ENCODE measurements at places on chromosomes 6 and 20. TPM values are rescaled to one million over a fixed set of nuclear protein-coding genes. Genes with fewer than 3 reads are reported as not detected.

The IDH3B gene
- 126 TPM for total RNA-seq

GRCh38 chr6:34358389-34358905 is 34.0 kb downstream of the NUDT3 start:
- DNase-seq, result no peak
- H3K36me3 ChIP-seq, result no peaks in the 10 kb centered on the region
- no peak overlapping the region for H3K27ac ChIP-seq
- H3K4me1 ChIP-seq, result peaks cover 8% of the 10 kb centered on the region

DNA sequence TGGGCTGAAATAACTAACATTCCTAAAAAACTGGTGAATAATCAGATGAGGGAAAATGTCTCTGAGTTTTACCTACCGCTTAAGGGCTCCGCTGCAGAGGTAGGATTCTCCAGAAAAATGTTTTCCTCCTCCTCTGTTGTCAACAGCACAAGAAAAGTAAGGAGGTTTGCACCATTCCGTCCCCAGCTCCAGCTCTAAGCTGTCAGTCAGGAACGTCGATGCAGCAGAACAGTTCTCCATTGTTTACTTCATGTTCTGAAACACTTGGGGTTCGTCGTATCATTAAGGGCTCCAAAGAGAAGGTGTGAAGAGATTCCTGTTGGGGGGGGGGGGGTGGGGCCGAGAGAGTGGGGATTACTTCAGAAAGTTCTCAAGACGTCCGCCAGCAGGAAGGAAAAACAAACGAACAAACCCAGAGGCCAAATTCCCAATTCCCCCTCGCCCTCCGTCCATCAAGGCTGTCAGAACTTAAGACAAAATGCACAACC is 734 bp downstream of the MMS22L start:
- no peaks in the 10 kb centered on the region for H3K27me3 ChIP-seq
- no peak overlapping the region for H3K27ac ChIP-seq

- H3K36me3 ChIP-seq, result no peaks in the 10 kb centered on the region
- H3K4me3 ChIP-seq, result no peak overlapping the region
- no peaks in the 10 kb centered on the region for H3K4me1 ChIP-seq
- H3K27ac ChIP-seq, result no peak overlapping the region
- H3K27me3 ChIP-seq, result no peaks in the 10 kb centered on the region
- DNase-seq, result no peak
Measured at GRCh38 chr6:157445277-157446009, 64.5 kb downstream of the ZDHHC14 start.

DNA sequence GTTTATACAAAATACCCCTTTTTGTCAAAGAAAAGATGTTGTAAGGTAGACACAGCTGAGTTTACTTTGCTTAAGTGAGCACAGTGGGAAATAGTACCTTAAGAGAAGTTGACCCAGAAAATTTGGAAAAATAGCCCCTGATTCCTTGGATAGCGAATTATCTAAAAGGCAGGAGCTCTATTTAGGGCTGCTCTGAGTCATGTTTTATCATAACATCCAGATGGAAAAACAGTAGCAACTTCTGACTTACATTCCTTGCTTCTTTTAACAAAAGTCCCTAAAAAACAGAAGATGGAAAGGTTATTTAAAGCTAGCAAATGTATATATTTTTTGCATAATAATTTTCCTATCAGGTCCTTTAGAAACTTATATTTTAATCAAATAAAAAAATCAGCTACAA is 59.0 kb downstream of the THEMIS start:
- H3K27me3 ChIP-seq, result no peaks in the 10 kb centered on the region
- no peaks in the 10 kb centered on the region for H3K4me1 ChIP-seq
- H3K4me3 ChIP-seq, result no peak overlapping the region
- no peak for DNase-seq

DNA sequence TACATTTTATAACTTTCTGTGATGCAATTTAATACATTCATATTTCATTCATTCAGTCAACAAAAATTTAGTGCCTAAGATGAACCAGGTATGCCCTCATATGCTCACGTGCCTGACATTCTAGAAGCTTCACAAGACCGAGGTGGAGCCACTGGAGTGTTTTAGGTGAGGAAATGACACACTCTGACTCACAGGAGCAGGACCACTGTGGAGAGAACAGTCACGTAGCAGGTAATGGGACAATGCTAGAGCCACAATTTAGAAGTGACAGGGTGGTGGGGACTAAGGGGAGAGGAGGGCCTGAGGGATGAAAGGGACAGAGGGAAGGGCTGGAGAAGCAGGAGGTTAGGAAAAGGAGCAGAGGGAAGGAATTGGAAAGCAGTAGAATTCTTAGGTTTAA is 17.6 kb upstream of the HLA-A start:
- H3K27ac ChIP-seq, result no peak overlapping the region
- no peaks in the 10 kb centered on the region for H3K36me3 ChIP-seq
- H3K27me3 ChIP-seq, result no peaks in the 10 kb centered on the region

DNA sequence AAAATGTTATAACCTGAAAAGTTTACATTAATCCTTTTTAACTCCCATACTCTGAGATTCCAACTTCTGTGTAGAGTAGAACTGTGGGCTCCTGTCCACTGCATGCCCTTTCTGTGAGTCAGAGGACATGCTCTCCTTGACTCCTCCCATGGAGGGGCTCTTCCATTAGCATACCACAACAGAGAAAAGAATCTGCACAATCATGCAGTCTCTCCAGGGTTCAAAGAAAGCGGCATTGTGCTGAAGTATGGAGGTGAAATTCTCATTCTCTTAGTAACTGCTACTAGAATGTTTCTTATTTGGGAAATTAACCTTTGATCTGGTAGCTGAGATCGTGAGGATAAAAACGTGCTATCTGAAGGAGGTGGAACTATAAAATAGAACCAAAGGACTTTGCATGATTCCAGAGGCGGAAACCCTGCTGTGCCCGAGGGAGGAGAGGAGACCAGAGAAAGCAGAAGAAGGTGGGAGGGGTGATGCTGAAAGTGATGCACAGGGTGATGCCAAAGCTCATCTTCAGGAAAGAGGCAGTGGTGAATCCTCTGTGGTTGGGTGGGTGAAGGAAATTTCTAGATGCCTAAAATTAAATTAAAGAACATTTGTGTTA is 202.2 kb upstream of the PCSK2 start:
- H3K4me3 ChIP-seq, result no peak overlapping the region
- H3K36me3 ChIP-seq, result no peaks in the 10 kb centered on the region
- H3K4me1 ChIP-seq, result no peaks in the 10 kb centered on the region

DNA sequence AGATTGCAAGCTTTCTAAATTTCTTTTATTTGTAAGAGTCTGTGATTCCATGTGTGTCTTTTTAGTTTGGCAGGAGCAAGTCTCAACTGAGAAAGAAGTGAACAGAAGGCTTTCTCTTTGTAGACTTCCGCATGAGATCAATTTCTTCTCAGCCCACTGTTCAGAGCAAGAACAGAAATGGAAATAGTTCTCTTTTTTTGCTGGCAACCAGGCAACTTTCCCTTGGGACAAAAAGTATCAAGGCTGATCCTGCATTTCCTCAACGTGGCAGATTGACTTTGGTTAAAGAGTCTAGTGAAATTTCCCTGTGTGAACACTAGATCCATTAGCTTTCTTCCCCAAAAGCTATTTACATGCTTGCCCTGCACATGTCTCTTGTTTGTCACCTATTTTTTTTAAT is 46.8 kb upstream of the JAG1 start:
- H3K27me3 ChIP-seq, result no peaks in the 10 kb centered on the region
- H3K4me3 ChIP-seq, result no peak overlapping the region
- DNase-seq, result no peak
- H3K4me1 ChIP-seq, result no peaks in the 10 kb centered on the region
- no peak overlapping the region for H3K27ac ChIP-seq
- H3K36me3 ChIP-seq, result no peaks in the 10 kb centered on the region

- no peaks in the 10 kb centered on the region for H3K36me3 ChIP-seq
- DNase-seq, result no peak
- no peaks in the 10 kb centered on the region for H3K4me1 ChIP-seq
- H3K27me3 ChIP-seq, result no peaks in the 10 kb centered on the region
- no peak overlapping the region for H3K27ac ChIP-seq
- no peak overlapping the region for H3K4me3 ChIP-seq
Measured at GRCh38 chr6:167998215-167998614, 744 bp downstream of the KIF25 start.

DNA sequence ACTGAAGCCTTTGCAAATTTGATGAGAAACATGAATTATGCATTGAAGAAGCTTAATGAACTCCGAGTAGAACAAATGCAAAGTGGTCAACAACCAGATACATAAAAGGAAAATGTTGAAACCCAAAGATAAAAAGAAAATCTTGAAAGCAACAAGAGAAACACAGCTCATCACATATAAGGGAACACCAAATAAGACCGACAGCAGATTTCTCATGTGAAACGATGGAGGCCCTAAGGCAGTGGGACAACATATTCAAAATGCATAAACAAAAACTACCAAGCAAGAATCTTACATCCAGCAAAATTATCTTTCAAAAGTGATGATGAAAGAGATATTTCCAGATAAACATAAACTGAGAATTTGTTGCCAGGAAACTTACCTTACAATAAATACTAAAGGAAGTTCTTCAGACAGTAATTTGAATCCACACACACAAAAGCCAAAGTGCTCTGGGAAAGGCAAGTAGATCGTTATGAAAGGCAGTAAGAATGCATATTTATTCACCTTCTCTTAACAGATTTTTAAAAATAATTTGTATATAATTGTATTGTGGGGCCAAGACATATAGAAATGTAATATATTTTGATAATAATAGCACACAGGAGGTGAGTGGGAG is 22.5 kb downstream of the SLC52A3 start:
- H3K4me3 ChIP-seq, result no peak overlapping the region
- no peaks in the 10 kb centered on the region for H3K36me3 ChIP-seq
- no peaks in the 10 kb centered on the region for H3K27me3 ChIP-seq

DNA sequence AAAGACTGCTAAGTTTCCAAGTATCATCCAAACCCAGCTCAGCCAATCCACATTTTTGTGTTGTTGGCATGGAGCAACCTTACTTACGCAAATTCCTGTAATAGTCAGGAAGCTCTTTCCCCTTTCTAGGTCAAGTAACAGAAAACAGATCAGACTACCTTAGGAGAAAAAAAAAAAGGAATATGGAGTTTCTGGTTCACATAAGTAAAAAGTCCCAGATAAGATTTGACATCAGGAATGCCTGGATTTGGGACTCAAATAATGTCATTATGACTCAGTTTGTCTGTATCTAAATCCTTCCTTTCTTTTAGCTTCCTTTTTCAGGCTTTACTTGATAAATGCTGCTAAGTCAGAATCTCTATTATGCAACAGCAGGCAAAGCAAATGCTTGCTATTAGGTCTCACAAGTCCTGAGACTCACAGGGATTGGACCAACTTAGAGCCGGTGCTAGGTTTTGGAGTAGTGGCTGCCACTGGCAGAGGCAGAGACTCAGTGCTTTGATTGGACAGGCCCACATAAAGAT is 44.5 kb downstream of the NCOA7 start:
- H3K4me1 ChIP-seq, result no peaks in the 10 kb centered on the region
- H3K36me3 ChIP-seq, result no peaks in the 10 kb centered on the region
- H3K27me3 ChIP-seq, result no peaks in the 10 kb centered on the region
- H3K4me3 ChIP-seq, result no peak overlapping the region

The UBE2C gene
- total RNA-seq, result not detected

The BPIFA1 gene
- not detected for total RNA-seq

GRCh38 chr20:63937596-63937995 is 18.6 kb downstream of the UCKL1 start:
- H3K36me3 ChIP-seq, result peaks cover 3% of the 10 kb centered on the region
- H3K4me3 ChIP-seq, result no peak overlapping the region
- H3K27ac ChIP-seq, result no peak overlapping the region

DNA sequence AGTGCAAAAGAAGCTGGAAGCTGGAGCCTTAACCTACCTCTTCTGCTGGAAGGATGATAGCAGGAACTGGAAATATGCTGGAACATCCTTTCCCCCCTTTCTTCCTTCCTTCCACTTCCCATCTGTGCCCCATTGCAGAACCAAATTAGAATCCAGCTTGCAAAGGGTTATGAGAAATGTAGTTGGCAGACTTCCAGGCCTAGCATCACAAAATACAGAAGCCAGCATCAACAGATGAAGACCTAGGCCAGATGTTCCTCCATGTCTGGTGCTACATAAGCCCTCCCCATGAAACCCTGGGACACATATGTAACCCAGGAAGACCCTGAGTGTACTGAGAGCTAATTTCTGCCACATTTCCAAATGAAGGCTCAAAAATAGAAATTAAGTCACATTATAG is 40.0 kb upstream of the TFAP2B start:
- H3K36me3 ChIP-seq, result no peaks in the 10 kb centered on the region
- H3K27me3 ChIP-seq, result no peaks in the 10 kb centered on the region
- no peak overlapping the region for H3K27ac ChIP-seq
- no peak overlapping the region for H3K4me3 ChIP-seq

- no peaks in the 10 kb centered on the region for H3K27me3 ChIP-seq
- DNase-seq, result no peak
- no peak overlapping the region for H3K27ac ChIP-seq
- H3K4me3 ChIP-seq, result no peak overlapping the region
Measured at GRCh38 chr6:149563203-149563927, 2.8 kb upstream of the GINM1 start.

GRCh38 chr6:33895296-33895695 is 91.5 kb upstream of the MLN start:
- no peak overlapping the region for H3K4me3 ChIP-seq
- no peaks in the 10 kb centered on the region for H3K4me1 ChIP-seq
- H3K27ac ChIP-seq, result no peak overlapping the region
- no peaks in the 10 kb centered on the region for H3K27me3 ChIP-seq

DNA sequence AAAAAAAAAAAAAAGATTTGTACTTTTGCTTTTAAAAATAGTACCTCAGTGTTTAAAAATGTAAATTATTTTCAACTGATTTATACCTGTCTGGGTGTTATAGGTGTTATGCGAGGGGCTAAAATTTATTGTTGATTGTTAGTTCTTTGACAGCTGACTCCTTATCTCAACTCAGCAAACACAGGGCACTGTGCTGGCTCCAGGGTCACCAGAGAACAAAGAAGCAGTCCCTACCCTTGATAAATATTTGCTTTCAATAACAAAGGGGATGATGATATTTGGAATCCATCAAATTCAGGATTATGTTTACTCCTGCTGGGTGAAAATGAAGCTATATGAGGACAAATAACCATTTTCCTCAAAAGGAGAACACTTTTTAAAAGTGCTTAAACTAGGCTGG is 34.2 kb upstream of the KAT14 start:
- no peaks in the 10 kb centered on the region for H3K4me1 ChIP-seq
- no peak overlapping the region for H3K27ac ChIP-seq
- no peak overlapping the region for H3K4me3 ChIP-seq
- no peaks in the 10 kb centered on the region for H3K27me3 ChIP-seq
- no peak for DNase-seq
- no peaks in the 10 kb centered on the region for H3K36me3 ChIP-seq
